ENCODE measurements at places on chromosomes 7 and 10.

- no peak for DNase-seq
These were observed 19.4 kb downstream of the CCDC6 start for GRCh38 chr10:59887006-59887405.

GRCh38 chr10:55446441-55447002, 645.5 kb upstream of the PCDH15 start:
- DNase-seq, result no peak

DNA sequence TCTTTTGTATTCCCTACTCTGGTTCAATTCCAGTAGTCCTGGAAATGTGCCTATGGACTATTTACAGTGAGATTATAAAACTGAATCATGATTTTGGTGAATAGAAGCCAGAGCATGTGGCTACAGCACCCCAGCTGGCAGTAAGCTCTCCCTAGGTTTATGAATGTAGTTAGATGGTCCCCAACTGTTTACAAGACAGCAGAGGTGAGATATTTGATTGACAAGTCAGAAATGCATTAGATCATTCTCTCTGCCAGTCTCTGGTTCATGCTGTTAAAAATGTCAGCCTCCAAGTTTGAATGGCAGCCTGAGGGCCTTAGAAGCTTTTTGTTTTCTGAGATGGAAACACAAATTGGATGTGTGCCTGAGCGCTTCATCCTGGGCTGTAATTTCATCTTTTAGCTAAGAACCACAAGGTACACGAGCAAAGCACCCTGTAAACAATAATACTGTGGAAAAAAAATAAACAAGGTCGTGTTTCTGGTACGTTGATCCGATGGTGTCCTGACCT, 85.0 kb downstream of the BTRC start:
- DNase-seq, result no peak

GRCh38 chr10:121478556-121478955, 119.7 kb downstream of the FGFR2 start:
- no peak for DNase-seq

DNA sequence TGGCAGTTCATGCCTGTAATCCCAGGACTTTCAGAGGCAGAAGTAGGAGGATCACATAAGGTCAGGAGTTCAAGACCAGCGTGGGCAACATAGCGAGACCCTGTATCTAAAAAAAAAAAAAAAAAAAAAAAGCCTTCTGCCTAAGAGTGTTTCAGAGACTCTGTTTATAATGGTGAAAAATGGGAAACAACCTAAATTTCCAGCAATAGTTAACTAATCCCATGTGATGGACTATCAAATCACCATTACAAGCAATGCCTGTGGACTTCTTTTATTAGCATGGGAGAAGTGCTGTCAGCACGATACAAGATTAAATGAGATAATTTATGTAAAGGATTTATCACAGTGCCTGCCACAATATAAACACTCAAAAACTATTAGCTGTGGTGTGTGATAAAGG, 67.5 kb upstream of the CUX1 start:
- no peak for DNase-seq
